ENCODE measurements at places on chromosomes 4 and X.

DNA sequence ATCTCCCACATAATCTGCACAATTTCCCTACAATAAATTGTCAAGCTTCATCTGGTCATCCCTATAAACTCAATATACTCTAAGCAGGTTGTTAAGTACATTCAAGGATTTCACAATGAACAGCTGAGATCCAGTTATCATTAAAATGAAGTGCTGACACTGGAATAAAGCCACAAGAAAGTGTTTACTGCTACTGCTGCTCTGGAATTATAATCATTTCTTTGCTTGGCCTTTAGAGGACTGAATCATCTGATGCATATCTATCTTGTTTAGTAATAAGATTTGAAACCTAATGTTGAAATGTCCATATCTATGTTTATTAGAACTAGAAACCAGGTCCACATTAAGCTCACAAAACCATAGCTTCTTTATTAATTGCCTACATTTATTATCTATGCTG lies 338.6 kb upstream of the ZFP42 start:
- no peak for DNase-seq

DNA sequence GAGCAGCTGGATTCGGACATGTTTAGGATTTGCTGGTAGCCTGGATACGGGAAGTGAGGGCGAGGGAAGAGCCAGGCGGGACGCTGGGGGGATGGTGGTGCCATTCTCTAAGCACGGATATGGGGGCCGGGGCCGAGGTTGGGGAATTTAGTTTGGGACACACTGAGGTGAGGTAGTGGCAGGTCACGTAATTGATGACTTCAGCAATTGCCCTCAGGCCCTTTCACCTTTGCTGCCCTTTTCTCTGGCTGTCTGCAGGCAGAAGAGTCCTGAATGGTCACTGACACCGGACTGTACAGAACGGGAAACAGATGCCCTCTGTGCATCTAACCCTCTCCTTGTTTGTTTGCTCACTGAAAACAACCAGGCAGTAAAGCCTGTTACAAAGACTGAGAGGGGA lies 16.9 kb upstream of the HMGB3 start:
- DNase-seq, result no peak

DNA sequence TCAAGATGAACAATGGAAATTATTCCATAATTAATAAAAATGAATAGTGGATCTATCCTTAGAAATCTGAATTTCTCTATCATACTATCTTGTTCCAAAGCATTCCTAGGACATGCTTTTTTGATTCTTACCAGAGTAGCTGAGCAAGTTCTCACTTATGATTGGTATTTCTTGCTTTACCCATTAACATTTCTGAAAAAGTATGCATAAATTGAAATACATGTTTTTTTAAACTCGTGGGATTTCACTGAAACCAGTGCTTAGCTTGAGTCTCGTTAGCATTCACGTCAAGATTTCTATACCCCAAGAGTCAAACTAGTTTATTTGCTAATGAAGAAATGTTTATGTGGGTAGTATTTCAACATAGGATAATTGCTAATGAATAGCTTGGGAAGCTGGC lies 89.0 kb downstream of the ELOVL6 start:
- DNase-seq, result no peak

DNA sequence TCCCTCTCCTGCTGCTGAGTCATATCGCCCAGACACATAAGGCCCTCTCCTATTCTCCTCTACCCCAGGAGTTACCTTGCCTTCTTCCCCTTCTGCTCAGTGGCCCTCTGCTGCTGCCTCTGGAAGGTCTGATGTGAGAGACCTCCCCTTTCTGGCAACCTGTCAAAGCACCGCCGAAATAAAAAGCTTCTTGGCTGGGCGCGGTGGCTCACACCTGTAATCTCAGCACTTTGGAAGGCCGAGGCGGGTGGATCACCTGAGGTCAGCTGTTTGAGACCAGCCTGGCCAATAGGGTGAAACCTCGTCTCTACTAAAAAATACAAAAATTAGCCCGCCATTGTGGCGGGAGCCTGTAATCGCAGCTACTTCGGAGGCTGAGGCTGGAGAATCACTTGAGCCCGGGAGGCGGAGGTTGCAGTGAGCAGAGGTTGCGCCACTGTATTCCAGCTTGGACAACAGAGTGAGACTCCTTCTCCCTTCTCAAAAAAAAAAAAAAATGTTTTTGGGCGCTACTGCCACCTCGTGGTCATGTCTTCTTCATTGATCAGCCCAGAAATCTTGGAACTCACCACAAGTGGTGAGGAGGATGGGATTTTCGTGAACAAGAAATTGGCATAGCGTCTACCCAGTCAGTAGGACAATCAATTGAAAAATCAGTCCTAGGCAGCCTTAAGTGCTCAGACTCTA lies 8.6 kb upstream of the ZXDA start:
- DNase-seq, result no peak

Measured in cortex of kidney (tissue), 1 donor.